ENCODE measurements at places on chromosomes 2 and 18.

GRCh38 chr2:163155279-163155883 lies 316.8 kb upstream of the KCNH7 start:
- DNase-seq = no peak

DNA sequence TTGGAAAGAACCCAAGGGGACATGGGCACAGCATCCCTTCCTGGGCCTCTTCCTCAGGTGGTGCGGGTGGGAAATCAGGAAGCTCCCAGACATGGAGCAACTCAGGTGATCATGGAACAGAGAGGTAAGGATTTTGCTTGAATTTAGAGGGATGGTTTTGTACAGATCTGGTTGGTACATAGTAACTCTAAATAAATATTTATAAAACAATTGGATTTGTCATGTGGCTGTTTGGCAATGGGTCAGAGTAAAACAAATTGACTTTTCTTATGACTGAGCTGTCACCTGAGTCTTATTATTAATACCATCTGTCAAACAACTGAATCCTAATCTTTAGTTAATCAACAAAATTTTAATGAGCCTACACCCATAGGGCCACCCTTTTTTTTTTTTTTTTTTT lies 19.4 kb upstream of the TMEM178A start:
- DNase-seq = no peak

DNA sequence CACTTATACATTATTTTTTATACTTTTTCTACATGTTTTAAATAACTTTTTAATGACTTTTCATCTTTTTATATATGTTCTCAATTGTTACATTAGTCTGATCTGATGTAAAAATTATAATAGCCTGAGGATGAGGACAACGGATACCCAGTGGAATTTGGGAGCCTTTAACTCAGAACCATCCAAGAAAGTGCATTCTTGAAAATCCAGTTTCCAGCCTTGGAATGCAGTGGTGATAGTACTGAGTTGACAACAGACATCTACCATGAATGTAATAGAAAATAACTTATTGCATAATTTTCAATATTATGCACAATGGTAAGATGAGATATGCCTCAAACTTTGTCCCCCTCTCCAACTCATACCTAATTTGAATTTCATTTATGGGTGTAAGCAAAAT lies 120.7 kb upstream of the ZC3H15 start:
- DNase-seq = no peak

DNA sequence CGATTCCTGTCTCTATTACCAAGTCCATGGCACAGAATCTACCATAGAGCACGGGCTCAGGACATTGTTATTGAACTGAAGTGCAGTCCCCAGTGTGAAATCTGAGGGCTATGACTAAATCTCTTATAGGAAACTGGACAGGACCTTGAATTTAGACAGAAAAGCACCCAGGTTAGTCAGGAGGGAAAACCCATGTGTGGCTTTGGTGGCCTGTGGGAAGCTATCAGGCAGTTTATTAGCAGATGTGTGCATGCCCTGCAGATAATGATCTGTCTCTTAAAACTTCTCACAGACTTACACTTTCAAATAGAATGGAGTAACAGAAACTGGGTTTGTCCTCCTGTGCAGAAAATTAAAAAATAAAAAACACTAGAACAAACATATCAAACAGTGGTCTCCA lies 610.0 kb upstream of the RAB6C start:
- DNase-seq = no peak

GRCh38 chr2:222241128-222241870 lies 57.5 kb downstream of the PAX3 start:
- DNase-seq = no peak

- no peak for DNase-seq
These were observed 18.6 kb downstream of the ARL4C start for GRCh38 chr2:234478121-234478858.

DNA sequence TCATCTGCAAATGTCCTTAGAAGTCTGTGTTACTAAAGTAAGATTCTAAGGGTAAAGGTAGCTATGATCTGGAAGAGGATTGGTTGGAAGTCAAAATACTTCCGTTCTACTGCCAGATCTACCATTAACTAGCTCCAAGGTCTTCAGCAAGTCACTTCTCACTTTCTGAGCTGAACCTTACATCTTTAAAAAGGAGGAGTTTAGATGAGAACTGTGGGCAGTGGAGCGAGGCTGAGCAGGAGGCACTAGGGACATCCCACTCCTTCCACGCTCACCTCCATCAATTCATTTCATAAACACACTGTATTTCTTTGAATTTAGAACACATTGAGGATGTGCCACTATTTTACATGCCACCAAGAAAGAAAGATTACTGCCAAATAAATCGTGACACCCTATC lies 143.0 kb downstream of the ABCA12 start:
- DNase-seq = no peak

DNA sequence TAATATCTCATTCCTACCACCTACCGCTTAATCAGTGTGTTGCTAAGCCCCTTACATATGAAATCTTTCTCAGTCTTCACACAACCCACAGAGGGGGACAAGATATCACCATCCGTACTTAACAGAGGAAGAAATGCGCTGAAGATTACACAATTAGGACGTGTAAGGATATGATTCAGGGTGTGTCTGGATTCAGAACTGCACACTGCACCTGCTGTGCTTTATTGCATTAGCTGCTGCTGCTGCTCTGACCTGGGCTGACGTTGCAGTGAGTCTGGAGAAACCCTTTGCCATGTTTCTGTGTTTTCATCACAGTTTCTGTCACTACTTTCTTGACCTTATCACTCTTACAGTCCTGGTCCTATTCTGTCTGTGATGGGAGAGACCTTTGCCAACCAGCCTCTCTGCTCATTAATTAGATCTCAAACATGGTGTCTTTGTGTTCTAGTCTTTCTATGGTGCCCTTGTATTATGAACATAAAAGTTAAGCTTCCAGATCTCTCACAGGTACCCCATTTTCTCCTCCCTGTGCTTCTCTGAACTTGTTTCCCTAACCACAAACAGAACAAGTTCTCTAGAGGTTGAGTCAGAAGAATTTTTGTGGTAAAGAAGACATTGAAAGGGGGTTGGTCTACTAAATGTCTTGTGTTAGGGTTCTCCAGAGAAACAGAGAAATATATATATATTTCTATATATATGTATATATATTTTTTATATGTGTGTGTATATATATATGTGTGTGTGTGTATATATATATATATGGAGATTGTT lies 92.9 kb upstream of the CYP1B1 start:
- no peak for DNase-seq

DNA sequence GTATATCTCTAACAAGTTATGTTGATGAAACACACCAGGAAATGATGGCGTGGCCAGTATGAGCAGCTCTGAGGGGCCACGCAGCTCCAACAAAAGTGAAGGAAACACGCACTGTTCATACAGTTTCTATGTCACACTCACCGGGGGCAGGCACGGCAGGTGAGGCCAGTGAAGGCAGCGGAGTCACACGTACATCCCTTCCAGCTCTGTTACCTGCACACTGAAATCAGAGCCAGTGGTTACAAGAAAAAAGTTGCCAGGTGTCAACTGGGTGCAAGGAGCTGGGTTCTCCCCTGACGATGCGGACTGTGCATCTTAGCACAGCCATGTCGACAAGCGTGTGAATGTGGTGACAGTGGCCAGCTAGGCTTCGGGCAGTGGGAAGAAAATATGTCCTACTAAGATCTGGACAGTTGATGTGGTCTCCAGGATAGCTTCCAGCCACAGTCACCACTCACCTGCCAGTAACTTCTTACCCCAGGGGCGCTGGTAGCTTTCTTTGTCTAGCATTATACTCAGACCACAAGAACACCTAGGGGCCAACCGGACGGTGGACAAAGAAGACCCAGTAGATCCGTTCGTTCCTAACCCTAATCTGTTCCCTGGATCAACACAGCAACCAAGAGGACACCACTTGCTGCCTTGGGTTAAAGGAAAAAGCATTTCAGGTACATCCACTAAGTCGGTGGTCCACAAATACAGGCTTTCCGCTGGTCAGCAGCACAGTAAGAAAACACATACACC lies 10.1 kb downstream of the HJURP start:
- no peak for DNase-seq

DNA sequence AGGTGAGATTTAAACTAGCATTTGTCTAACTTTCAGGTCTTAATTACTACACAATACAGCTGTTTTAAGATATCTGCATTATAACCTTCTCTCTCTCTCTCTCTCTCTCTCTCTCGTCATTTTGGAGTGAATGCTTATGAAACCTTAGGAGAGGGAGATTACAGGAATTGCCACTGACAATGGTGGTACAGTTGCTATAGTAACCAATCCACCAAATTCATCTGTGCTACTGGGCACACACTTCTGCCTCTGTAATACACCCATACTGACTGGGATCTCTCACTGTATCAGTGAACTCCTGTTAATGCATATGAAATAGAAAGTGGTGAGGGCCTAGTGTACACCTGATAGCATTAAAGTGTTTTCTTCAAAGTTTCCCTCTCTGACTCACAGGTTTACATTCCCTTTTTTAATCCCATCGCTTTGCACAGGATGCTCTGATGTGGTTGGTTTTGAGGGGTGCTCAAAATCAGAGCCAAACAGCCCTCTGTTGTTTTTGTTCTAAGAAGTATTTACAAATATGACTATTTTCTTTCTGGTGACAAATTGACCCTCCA lies 13.1 kb downstream of the KLHL14 start:
- DNase-seq = no peak

GRCh38 chr2:240163844-240164574 lies 23.6 kb upstream of the OTOS start:
- no peak for DNase-seq

- DNase-seq = no peak
These were observed 63.0 kb upstream of the COX7A2L start for GRCh38 chr2:42424033-42424432.

DNA sequence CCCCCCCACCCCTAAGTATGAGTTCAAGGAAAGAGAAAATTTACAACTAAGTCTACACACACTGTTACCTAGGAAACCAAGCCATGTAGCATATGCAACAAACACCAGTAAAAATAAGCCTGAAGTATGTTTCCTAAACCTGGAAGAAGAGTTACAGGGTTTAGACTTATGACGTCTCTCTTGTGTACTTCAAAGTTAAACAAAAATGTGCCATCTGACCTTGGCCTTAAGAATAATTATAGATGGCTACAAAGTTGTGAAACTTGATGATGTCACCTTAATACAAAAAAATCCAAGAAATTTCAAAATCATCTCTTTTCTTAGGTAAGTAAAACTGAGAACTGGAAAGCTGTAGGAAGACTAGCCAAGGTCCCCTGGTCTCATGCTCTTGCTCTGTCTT lies 297.6 kb upstream of the NRXN1 start:
- DNase-seq = no peak

GRCh38 chr2:98455494-98455976 lies 10.9 kb downstream of the INPP4A start:
- no peak for DNase-seq

DNA sequence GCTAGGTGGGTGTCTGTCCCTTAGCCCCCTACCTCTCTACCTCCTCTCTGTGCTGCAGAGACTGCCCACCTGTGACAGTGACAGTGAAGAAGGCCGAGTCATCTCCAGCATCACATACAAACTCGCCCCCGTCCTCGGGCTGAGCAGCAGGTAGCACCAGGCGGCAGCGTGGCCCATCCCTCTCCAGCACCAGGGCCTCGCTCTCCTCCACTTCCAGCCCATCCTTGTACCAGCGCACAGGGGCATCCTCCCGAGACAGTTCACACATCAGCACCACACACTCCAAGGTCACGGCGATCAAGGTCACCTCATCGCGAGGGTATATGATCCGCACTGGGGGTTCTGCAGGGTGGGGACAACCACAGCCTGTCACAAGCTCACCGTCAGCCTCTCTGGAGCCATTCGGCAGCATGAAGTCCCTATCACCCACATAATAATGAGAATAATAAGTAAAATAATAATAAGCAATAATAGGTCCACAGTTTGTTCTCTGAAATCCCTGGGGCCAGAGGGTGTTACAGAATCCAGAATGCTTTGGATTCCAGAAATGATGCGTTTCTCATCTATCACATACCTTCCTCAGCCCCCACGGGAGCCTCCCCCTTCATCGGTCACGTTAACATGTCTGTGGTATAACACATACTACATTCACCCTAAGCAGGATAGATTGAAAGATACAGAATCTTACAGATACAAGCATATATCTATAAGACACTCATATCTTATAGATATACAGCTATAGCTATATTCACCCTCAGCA lies 12.0 kb downstream of the OBSL1 start:
- DNase-seq = no peak

- no peak for DNase-seq
These were observed 141.6 kb upstream of the SP3 start for GRCh38 chr2:174106736-174107135.

- DNase-seq = no peak
These were observed 39.8 kb downstream of the SLC66A2 start for GRCh38 chr18:79911344-79912270.

GRCh38 chr18:57267368-57267925 lies 84.9 kb upstream of the ST8SIA3 start:
- no peak for DNase-seq

DNA sequence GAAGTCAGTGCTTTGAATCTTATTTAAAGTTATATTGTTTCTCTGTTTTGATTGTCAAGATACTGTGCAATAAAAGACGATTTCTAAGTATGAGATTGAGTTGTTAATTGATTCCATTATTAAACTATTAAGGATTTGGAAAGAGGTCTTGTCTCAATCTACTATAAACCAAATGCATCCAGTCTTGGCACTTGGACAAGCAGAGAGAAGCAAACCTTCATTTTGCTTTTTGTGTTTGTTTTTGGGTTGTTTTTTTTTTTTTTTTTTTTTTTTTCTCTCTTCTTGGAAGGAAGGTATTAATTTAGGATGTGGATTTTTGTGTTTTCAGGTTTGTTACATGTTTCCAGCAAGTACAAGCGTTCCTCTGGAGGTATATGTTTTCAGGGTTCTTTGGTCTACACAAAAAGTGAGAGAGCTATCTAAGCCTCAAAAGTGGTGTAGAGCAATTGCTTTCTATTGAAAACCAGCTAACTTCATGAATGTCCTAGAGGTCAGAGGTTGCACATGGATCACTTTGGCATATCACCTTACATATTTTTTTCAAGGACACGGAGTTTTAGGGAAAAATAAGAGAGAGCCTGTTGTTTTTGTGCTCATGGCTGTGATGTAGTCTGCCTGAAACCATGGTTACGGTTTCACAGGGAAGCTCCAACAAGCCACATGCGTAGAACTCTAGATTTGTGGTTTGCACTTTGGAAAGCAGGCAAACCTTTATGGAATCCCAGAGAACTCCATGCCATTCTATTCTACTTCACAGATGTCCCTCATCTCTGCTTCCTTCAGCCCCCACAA lies 1.8 kb downstream of the PRKCE start:
- DNase-seq = no peak

DNA sequence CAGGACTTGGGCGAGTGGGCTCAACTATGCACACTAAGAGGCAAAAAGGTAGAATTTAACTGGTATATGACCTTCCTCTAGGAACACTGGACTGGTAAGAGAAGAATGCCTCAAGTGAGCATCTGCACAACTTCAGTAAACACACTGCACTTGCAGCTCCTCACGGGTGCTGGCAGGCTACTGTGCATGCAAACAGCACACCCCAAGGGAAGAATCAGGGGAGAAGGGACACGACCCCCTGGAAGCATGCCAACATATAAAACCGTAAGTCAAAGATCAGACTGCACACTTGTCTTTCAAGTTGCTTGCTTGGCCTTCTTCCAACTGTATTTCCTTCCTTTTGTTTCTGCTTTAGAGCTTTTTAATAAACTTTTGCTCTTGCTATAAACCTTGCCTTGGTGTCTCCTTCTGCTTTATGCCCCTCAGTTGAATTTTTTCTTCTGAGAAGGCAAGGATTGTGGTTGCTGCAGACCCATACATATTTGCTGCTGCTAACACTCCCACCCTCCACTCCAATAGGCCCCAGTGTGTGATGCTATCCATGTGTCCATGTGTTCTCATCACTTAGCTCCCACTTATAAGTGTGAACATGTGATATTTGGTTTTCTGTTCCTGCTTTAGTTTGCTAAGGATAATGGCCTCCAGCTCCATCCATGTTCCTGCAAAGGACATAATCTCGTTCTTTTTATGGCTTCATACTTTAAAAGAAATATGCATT lies 263.7 kb upstream of the SPOPL start:
- DNase-seq = no peak
